ENCODE measurements at places on chromosomes 5 and 9. TPM values are rescaled to one million over a fixed set of nuclear protein-coding genes. Genes with fewer than 3 reads are reported as not detected.

NIM1K gene
- 0.57 TPM for total RNA-seq

EXOSC3 gene
- 19.7 TPM for total RNA-seq

PCDHB13 gene
- 5.0 TPM for total RNA-seq

DNA sequence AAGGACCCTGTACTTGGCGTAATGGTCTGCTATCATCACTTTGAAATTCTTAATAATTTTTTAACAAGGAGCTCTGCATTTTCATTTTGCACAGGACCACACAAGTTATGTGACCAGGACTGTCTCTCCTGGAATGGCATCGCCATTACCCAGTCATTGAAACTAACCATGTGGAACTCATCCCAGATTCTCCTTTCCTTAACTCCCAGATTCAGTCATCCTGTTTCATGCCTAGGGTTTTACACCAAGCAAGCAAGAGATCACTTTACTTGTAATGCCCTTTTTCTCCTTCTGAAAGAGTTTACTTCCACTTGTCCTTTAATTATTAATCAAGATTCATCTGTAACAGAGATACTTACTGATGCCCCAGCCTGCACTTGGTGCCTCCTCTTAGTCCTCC lies 12.0 kb downstream of the FRMD3 start:
- DNase-seq = no peak

DNA sequence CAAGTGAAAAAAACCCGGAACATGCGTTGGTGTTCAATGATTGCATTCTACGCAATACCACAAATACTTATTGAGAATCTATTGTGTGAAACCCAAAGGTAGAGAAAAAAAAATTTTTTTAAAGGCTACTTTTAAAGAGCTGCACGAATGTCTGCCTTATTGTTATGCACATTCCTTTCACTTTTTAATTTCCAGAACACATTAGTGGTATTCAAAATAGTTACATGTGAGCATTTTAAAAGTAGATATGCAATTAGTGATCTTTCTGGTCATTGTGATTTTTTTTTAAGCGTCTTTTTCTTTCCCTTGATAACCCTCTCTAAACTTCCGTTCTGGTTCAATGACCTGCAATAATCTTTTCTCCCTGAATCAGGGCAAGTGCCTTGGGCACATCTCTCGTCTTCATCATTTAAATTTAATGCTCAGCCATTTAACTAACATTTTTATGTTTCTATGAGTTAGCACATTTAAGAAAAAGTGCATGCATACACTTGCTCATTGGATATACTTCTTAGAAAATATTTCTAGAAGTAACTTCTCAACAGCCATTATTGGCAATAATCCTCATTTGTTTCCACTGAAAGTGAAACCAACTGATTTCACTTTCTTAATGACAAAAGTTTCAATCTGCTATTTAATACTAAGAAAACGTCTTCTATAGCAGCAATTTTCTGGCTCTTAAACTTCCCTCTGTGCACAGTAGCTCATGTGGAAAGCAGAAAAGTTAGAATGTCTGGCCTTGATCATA lies 80.3 kb downstream of the CDH6 start:
- no peak for DNase-seq

DNA sequence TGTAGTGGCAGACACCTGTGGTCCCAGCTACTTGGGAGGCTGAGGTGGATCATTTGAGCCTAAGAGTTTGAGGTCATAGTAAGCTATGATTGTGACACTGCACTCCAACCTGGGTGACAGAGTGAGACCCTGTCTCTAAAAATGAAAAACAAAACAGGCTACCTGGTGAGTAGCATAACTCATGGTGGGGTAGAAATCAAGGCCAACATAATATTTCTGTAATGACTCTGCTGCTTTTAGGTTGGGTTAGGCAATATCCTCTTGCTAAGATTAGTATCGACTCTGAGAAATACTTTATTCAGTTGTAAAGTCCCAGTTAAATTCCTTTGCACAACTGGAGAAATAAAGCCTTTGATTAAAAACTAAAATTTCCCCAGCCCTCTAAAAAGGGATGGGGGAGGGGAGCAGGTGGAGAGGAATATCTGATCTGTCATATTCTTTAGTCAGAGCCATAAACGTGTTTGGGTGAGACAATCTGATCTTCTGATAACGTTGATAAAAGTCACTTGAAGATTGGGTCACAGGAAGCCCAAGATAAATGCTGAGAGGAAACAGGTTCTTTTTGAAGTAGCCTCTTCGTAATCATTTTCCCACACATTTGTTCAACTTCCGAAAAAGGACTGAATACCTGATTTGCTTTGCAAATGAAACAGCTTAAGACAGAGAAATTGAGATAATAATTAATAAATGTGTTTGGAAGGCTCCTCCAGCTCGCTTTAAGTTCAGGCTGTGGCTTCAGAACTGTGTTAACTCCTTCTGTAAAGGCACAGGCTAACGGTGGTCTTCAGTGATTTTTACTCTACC lies 14.9 kb downstream of the IL4 start:
- no peak for DNase-seq

GRCh38 chr5:93385655-93386054 lies 195.4 kb downstream of the NR2F1-AS1 start:
- DNase-seq = no peak

GRCh38 chr5:107553117-107553555 lies 117.6 kb downstream of the EFNA5 start:
- no peak for DNase-seq

DNA sequence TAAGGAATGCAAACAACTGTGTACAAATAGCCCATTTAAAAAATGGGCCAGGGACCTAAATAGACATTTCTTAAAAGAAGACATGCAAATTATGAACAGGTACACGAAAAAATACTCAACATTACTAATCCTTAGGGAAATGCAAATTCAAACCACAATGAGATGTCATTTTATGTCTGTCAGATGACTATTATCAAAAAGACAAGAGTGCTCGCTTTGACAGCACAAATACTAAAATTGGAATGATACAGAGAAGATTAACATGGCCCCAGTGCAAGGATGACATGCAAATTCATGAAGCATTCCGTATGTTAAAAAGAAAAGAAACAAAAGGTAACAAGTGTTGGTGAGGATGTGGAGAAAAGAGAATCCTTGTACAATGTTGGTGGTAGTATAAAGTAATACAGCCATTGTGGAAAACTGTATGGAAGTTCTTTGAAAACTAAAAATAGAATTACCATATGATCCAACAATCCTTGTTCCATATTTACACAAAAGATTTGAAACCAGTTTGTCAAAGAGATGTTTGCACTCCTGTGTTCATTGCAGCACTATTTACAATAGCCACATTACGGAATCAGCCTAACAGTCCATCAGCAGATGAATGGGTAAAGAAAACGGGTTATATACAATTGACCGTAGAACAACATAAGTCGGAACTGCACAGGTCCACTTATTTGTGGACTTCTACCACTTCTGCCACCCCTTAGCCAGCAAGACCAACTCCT lies 47.2 kb upstream of the PCAT7 start:
- DNase-seq = no peak

DNA sequence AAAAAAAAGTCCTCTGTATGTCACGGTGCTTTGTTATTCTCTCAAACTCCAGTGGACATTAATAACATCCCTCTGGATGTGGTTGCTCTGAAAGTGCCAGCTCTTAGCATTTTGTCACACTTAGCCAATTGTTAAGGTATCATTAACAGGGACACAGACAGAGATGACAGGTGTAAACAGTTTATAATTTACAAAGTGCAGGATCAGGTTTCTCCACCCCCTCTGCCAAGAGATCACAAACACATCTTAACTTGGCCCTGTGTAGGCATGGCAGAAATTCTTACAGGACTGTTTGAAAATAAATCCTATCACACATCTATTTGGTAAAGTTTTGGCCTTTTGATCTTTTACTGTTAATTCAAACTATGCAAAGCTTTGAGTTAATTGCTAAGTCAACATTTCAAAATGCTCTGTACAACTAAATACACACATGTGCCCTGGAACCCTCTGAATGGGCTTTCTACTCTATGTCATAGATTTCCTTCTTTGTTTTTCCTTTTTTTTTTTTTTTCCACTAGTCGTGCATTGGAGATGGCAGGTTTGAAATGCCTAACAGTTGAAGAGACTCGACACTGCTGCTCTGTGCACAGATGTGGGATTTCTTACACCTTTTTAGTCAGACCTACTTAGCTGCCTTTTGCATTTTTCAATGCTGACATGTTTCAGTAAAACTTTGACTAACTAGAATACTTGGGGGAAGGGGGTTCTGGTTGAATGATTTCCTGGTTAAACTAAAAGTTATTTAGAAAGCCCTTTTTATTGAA lies 41.7 kb downstream of the SEMA6A start:
- DNase-seq = no peak

DNA sequence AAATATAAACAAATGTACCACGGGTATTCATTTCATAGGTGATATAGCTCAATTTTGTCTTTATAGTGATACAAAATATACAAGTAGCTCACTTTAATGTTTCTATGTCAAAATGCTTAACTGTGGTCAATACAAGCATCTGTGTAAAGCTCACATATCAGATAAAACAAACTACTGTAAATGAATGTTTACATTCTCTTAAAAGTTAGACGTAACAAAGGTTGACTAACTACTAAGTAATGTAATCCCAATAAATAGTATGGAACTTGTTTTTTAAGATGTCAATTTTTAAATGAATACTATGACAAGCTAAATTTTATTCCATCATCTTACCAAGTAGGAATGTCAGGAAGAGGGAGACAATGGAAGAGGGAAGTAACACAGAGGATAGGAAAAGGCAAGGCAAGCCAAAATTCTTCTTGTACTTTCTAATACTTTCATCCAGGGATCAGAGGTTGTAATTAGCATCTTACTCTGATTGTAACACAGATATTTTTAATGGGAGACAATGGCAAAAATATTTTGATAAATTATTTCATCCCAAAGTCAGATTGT lies 105.5 kb downstream of the STRBP start:
- no peak for DNase-seq

DNA sequence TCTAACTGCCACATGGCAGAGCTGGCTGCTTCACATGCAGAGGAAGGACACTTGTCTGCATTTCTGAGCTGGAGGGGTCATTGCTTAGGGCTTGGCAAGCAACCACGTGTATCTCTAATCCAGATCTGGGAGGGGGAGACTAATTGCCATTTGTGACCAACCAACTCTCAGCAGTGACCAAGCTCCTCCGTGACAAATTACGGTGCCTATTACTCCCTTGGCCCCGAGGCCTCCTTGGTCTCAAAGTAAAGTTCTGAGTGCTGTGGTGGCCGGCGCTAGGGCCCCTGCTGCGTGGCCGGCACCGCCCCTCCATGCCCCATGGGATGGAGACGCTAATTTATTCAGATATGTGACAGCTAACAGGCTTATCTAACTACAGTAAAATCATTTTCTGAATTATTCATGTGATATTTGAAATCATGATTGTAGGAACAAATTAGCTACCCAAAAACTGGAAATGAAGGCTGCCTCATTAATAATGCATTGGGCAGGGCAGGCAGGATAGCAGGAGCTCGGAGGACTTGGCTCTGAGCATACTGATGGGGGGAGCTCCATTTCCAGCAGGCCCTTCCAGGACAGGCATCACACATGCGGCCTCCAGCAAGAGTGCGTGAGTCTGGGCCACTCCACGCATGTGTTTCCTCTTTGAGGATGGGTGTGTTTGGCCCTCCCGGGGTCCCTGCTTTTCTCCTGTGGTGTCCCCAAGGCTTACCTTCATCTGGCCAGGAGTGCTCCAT lies 67.7 kb downstream of the C5orf15 start:
- DNase-seq = no peak

GRCh38 chr9:134386951-134387831 lies 60.9 kb downstream of the RXRA start:
- no peak for DNase-seq

All from right cardiac atrium (tissue), 5 donors.